ENCODE measurements at places on chromosomes 16 and 17.

DNA sequence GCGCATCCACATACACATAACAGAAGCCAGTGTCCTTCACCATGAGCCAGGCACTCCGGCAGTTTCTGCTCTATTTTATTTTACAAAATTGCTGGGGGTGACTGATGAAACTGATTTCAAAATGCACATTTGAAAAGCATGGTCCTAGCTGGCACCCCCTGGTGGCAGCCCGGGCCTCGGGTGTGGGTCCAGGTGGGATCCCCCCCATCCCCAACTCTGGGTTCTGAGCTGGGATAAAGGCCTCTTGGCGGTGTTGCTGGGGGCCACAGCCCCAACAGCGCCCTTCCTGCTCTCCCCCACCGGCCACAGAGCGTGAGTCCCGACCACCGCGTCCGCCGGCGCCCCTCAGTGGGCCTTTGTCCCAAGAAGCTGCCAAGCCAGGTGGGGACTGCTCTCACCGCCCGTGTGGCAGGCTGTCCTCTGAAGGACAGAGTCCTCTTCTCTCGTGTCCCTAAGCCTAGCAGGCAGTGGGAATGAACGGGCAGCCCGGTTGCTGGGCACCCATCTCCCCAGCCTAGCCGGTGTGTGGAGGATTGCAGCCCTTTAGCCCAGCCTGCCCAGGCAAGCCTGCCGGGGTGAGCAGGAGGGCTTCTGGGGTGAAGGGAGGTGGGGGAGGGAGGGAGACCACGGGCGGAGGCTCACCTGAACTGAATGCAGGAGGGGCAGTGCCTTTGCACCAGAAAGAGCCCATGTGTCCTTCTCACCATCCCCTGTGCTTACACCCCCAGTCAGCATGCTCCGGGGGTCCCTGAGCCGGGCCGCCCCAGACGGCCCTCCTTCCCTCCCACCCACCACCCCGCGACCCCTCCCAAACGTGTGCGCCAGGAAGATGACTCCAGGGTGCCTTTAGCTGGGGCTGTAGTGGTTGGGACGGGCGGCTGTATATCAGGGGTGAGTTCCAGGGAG, 898 bp downstream of the SNAI3 start:
- DNase-seq = peak; percentile 81

GRCh38 chr17:32100971-32101631, 41.2 kb upstream of the RHOT1 start:
- DNase-seq = no peak

DNA sequence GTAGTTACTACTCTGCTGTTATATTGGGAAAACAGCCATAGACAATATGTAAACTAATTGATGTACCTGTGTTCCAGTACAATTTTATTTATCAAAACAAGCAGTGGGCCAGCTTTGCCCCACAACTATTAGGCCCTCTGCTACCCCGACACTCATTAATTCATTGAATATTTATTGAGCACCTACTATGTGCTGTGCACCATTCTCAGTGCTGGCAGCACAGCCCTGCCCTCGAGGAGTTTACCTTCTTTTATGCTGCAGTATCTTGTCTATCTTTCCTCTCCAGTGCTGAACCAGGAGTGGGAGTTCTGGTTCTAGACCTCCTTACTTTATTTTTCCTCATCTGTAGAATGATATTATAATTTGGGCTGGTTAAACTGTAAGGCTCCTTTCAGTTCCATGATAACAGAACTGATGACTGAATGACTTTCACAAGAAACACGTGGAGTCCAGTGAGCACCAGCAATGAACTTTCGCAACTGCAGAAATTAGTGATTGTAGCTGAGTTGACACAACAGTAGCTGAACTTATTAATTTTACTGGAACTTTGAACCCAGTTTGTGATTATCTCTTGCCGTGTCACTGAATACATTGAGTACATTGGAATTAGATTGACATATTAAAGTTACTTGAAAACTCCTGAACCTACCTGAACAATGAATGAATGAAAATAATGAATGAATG, 2.4 kb downstream of the GOSR2 start:
- DNase-seq = no peak

DNA sequence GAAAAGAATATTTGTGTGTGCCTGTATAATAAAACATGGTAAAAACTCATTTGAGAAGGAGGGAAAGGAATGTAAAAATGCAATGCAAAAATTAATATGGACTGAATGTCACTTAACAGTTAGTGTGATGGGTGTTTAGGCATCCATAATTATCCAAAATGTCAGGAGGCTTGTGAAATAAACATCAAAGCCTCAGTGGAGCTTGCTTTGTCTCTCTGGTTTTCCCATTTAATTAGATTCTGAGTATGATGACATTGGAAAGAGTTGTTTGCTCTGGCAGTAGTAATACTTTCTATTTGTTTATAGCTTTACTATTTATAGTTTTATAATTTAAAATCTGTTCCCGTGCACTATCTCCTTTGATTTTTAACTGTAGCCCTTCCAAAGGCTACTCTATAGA, 51.9 kb downstream of the CNTNAP4 start:
- DNase-seq = no peak

DNA sequence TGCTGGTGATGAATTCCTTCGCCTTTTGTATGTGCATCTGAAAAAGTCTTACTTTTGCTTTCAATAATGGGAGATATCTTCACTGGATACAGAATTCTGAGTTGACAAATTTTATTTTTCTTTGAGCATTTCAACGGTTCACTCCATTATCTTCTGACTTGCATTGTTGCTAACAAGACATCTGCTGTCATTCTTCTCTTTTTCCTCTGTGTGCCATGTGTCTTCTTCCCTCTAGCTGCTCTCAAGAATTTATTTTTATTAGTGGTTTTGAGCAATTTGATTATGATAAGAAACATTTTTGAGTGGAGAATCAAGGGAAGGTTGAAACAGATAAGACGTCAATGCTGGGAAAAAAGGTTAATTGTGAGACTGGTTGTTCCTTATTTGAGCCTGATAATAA, 471.8 kb downstream of the CDH13 start:
- no peak for DNase-seq

GRCh38 chr16:3051494-3051893, 5.1 kb downstream of the MMP25 start:
- no peak for DNase-seq

DNA sequence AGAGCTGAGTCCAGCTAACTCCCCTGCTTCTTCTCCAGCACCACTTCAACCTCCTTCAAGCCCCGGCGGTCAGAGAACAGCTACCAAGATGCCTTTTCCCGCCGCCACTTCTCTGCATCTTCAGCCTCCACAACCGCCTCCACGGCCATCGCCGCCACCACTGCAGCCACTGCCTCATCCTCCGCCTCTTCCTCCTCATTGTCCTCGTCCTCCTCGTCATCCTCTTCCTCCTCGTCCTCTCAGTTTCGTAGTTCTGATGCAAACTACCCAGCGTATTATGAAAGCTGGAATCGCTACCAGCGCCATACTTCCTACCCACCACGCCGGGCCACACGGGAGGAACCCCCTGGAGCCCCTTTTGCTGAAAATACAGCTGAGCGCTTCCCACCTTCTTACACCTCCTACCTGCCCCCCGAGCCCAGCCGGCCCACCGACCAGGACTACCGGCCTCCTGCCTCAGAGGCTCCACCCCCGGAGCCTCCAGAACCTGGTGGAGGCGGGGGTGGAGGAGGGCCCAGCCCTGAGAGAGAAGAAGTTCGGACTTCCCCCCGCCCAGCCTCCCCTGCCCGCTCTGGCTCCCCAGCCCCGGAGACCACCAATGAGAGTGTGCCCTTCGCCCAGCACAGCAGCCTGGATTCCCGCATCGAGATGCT, 7.1 kb downstream of the SETD1A start:
- DNase-seq = no peak

GRCh38 chr16:72612256-72612655, 435.7 kb downstream of the ZFHX3 start:
- no peak for DNase-seq

DNA sequence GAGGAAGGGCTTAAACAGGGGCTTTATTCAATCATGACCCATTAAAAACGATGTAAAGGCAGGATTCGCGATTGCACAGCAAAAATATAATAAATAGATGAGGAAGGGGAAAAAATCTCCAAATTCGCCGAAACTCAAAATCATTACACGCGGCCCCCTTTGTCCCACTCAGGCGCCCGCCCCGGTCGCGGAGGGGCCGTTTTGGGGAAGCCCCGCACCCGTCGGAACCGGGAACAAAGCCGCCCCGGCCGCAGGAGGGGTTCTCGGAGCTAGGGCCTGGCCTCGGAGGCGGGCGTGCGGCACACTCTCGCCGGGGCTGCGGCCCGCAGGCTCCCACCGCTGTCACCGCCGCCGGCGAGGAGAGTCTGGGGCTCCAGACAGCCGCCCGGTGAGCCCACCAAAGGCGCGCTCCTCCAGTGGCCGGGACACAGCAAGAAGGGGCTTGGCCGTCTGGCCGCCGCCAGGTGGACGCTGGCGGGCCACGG, 521 bp downstream of the C16orf87 start:
- peak; percentile 47 for DNase-seq

DNA sequence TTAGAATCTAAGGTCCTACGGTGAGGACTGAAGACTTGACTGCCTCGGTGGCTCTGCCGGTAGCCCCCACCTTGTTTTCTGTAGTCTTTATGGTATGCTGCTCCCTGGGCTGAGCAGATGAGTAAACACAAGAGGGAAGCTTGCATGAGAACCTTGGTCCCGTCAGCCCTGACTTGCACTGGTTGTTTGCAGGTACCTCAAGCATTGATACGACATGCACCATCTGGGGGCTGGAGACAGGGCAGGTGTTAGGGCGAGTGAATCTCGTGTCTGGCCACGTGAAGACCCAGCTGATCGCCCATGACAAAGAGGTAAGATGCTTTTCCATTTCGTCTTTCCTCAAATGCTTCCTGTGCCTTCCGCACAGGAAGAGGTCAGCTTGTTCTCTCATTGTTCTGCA, 21.1 kb upstream of the TACO1 start:
- DNase-seq = no peak

- DNase-seq = no peak
These were observed 591.4 kb downstream of the TP53TG3F start for GRCh38 chr16:34050787-34051320.

GRCh38 chr16:72921106-72921505, 126.8 kb downstream of the ZFHX3 start:
- no peak for DNase-seq

DNA sequence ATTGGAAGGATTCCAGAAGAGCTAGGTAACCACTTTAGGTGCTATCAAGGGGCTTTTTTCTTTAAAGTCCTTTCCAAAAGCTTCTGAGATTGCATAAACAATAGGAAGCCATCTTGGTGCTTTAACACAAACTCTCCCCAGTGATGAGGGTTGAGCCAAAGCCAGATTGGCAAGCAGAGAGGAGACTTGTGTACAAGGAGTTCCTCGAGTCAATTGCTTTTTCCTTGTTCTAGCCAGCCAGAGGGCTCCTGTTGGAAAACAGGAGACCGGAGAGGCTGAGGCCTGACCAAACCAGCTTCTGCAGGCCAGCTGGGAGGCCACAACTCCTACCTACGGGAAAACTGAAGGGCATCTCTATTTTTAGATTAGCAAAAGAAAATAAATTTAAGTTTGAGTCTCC, 46.5 kb downstream of the MAPT start:
- DNase-seq = no peak

DNA sequence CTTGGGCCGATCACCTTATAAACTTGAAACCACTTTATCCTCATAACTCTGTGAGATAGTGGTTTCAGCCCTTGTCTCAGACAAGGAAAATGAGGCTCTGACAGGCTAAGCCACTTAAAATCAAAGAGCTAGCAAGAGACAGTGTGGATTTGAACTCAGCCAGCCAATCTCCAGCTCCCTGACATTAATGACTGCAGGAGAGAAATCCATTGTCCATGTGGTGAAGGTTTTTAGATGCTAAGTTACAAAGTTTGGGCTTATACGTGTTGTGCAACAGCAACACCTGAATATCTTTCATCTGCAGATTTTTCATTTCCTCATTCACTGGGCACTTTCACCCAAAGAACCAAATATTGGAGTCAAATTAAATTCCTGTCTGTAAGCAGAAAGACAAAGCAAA, 501.3 kb downstream of the GRIN2A start:
- no peak for DNase-seq

DNA sequence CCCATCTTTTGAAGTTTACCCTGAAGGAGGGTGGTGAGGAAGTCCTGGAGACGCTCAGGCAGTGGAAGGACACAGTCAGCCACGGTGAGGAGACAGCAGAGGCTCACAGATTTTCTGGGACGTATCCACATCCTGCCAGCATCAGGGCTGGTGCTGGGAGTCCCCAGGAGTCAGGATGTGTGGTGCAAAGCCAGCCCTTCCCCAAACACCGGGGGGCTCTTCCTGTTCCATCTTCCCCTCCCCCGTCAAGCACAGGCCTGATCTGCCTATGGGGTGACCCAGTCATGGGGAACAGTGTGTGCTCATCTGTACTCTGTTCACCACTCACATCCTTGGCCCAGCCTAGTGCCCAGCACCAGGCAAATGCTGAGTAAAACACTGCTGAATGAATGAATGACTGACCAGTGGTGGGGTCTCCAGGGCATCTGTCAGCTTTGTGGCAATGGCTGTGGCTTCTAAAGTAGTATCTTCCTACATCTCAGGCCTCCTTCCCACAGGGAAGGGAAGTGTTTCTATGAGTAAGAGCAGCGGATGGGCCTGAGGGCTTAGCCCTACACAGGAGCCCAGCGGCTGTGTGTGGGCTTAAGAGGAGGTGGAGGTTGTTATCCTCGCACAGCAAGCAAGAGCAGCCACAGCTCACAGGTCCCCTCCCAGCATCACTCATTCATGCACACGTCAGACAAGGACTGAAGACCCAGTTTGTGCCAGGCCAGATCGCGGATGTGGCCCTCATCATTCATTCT, 23.3 kb downstream of the NOS2 start:
- DNase-seq = no peak

DNA sequence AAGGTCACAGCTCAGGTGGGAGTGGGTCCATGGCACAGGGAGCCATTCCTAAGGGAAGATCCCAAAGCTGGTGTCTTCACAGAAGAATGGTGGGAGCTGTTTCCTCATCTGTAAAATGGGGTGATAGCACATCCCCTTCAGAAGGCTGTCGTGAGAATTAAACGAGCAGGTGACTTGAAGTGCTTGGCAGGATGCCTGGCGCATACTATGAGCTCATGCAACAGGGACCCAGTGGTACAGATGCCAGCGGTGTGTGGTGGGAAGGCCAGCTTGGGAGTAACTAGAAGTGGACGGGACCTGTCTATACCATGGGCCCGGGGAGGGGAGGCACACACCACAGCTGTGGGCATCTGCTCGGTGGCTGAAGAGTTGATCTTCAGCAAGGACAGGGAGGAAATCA, 189.3 kb upstream of the TNRC6C start:
- no peak for DNase-seq

DNA sequence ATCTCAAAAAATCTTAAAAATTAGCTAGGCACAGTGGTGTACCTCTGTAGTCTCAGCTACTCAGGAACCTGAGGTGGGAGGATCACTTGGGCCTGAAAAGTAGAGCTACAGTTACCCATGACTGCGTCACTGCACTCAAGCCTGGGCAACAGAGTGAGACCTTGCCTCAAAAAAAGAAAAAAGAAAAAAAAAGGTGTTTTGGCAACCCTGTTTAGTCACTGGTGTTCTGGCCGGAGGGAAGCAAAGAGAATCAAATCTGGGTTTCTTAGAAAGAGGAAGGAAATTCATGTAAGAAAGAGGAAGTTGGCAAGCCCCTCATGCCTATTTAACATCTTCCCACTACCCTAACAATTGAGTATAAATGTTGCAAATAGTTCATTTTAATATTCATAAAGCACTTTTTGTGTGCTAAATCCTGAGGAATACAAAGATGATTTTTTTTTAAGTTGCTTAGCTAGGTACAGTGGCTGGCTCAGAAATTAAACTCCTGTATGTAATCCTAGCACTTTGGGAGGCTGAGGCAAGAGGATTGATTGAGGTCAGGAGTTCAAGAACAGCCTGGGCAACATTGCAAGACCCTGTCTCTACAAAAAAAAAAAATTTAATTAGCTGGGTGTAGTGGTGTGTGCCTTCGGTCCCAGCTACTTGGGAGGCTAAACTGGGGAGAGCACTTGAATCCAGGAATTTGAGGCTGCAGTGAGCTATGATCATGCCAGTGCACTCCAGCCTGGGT, 6.5 kb upstream of the USP32 start:
- DNase-seq = no peak

All from CD4-positive, alpha-beta T cell treated with Interleukin-6 for 4 hours (primary cell).